ENCODE measurements at places on chromosomes 16 and 17. TPM values are rescaled to one million over a fixed set of nuclear protein-coding genes. Genes with fewer than 3 reads are reported as not detected.

The CHAD gene
- 0.32 TPM for total RNA-seq

The CARD14 gene
- total RNA-seq, result 3.3 TPM

The SOST gene
- 0.21 TPM for total RNA-seq

The SLC13A5 gene
- not detected for total RNA-seq

The CD300LB gene
- not detected for total RNA-seq

The VTN gene
- total RNA-seq, result 1.1 TPM

The PRSS27 gene
- 0.85 TPM for total RNA-seq

DNA sequence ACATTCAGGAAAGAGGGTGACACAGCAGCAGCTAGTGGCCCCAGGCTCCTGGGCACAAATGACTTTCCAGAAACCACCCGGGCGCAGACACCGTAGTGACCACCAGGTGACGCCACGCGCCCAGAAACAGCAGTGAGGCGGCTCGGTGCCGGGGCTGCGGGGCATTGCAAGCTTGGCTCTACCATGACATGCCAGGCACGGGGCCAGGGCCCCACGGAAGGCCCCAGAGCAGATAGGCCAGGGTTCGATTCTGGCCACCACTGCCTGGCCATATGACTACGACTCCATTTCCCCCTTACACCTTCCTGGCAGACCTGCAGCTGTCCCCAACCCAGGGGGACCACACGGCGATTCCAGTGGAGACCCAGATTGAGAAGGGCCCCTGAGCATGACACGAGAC, 6.7 kb downstream of the RHBDF1 start:
- no peak for DNase-seq

DNA sequence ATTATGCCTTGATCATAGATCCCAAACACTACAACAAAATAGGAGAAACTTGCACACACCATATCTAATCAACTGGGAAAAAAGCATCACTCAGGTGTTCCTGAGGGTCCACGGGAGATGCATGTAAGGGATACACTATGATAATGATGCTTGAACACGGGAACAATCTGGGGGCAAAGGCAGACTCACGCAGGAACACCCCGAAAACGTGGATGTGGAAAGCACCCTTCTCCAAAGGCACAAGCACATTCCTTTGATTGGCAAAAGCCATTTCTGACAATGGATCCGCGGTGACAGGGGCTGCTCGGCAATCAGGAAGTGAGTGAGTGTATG, 1.3 kb downstream of the ZNF652 start:
- no peak for DNase-seq

GRCh38 chr17:74252211-74252610, 21.8 kb upstream of the DNAI2 start:
- no peak for DNase-seq

DNA sequence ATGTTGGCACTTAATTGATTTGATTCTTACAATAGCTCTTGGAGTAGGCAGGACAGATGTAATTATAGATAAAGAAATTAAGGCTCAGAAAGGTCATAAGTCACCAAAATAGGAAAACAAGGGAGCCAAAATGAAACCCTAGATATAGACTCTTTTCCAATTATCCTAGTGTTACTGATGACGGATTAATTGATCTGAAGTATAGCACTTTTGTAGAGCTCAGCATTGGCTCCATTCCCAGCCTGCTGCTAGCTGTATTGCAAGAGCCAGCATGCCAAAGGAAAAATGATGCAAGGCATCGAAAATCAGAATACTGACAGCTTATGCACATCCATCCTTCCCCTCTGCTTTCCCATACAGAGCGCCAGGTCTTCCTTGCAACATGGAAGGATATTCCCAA, 21.6 kb upstream of the RASL10B start:
- no peak for DNase-seq

DNA sequence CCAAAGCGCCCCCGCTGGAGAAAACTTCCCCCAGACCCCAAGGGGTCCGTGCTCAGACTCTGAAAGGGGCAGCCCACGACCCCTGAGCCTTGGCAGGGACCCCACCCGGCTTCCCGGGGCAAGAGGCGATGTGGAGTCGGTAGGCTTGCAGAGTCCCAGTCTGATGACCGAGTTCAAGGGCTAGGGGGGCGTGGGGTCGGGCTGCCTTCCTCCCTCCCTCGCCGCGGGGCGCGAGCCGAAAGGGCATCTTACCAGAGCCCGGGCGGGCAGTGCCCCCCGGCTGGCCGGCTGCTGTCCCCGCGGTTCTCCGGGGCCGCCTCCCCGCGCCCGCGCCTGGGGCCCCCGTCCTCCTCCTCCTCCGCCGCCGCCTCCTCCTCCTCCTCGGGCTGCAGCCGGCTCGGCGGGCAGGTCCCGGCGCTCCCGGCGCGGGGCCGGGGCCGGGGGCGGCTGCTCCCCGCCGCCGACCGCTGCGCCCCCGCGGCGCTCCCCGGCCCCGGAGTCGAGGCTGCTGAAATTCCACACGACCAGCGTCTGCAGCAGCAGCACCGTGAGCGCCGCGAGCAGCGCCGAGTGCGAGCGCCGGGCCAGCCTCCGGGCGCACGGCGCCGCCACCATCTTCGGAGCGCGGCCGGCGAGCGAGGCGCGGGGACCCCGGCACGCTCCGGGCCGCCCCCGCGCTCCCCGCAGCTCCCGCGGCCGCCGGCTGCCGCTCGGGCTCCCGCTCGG, 415 bp downstream of the XYLT1 start:
- DNase-seq, result no peak

GRCh38 chr17:72004611-72005331, 116.0 kb upstream of the SOX9 start:
- no peak for DNase-seq

DNA sequence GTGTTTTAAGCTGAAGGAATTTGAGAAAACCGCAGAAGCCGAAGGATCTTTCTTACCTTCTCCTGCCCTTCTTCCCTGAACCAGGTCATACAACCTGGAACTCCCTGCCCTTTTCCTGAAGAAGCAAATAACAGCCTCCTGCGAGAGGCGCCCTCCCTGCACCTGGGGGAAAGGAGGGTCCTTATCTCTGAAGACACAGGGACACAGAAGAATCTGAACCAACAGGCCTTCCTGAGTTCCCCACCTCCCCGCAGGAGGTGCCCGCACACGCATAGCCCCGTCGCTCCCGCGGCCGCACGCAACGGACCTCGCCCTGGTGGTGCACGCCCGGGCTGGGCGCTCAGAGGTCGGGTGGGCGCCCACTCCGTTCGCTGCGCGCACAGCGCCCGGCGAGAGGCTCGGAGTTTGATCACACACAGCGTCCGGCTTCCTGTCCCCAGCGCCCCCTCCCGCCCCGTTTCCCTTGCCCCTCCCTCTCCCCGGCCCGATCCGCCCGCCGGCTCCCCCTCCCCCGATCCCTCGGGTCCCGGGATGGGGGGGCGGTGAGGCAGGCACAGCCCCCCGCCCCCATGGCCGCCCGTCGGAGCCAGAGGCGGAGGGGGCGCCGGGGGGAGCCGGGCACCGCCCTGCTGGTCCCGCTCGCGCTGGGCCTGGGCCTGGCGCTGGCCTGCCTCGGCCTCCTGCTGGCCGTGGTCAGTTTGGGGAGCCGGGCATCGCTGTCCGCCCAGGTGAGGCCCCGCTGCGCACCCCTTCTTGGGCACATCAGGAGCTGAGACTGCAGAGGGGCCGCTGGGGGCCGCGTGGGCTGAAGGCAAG, at the start of gene TNFSF12:
Gene TNFSF12 (plus strand): TSS at position 474 of the 816 bp plus-strand sequence. CDS start 96 bp downstream, at position 570.
- DNase-seq, result no peak
